Tibial artery (tissue), 4 donors: ENCODE measurements at places on chromosomes 7 and 10.

- no peak for DNase-seq
Measured at GRCh38 chr7:56256108-56256507, 139.9 kb upstream of the NUPR2 start.

DNA sequence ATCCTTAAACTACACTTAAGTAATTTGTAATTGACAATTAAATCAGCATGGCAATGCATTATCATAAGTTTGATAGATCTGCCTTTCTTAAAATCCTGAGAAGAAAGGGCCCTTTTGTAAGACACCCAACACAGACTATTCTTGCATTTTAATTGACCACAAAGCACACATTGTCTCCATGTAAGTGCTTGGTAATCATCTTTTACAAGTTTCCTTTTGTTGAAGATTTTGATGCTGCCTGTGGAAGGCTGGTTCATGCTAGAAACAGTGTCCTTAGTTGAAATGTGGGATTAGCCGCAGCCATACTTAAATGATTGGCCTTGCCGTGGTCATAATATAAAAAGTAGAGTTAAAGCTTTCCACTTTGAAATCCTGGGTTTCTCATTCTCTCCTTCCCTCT lies 32.3 kb upstream of the CELF2 start:
- no peak for DNase-seq

GRCh38 chr7:2943851-2944601 lies 99.6 kb downstream of the CARD11 start:
- DNase-seq, result peak; percentile 53

- no peak for DNase-seq
Measured at GRCh38 chr7:5586963-5587348, 163.3 kb upstream of the TNRC18 start.

GRCh38 chr7:106167439-106168136 lies 55.5 kb upstream of the SYPL1 start:
- DNase-seq, result no peak

DNA sequence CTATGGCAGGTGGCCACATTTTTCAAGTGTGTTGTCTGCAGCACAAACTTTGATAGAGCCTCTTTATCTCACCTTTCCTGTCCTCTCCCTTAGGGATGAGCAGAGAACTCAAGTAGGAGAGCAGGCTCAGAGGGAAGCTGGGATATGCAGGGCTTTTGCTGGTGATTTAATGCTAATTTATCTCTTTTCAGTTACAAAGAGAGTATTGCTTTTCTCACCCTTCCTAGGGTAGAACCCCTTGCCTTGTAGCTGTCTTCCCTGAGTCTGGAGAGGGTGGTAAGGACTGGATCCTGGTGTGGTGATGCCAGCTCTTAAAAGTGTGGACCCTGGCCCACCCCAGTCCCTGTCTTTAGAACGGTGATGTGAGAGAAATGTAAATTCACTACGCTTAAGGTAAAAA lies 1061.4 kb downstream of the TYW1 start:
- DNase-seq, result no peak

- DNase-seq, result peak; percentile 67
Measured at GRCh38 chr10:79047875-79048638, 20.7 kb upstream of the ZMIZ1 start.

DNA sequence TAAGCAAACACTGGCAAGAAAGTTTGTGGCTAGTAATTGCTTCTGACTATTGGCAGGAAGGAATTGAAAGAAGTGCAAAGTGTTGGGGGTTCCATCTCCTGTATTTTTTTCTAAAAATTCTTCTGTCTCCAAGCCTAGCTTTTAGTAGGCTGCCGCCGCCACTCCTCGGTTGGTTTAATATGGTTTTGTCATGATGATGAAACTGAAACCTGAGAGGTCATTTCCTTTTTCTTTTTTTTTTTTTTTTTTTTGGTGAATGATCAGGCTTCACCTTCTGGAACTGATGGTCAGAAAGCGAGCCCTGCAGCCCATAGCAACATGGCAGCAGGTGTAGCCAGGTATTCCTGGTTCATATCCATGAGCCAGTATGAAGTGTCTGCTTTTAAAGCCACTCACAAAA lies 75.3 kb upstream of the AGBL3 start:
- DNase-seq, result no peak

GRCh38 chr7:155108144-155108901 lies 38.2 kb downstream of the HTR5A start:
- DNase-seq, result no peak

DNA sequence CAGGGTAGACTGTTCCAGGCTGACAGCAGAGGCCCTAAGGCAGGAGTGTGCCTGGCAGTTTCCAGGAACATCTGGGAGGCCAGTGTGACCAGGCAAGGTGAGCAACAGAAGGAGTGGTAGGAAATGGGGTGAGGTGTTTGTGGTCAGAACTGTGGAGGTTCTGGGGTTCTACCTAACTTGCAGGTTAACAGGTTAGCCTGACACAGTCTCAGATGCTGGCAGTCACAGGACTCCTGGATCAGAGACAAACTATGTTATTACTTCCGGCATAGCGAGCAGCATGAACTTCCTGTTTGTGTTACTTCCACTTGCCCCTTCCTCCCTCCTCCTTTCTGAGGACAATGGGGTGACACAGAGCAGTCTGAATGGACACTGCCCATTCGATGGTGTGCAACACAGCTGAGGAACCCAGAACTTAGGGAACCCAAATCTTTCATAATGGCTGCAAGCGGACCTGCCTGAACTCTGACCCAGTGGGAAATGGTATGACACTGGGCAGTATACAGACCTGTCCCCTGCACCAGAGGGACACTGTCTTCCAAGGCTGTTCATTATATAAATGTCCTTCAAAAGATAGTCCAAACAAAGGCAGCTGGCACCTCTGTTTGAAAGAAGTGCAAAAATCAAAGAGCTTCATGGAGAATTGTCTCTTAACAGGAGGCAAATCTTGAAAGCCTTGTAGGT lies 3.9 kb upstream of the SAR1A start:
- no peak for DNase-seq

- DNase-seq, result peak; percentile 53
Measured at GRCh38 chr7:371119-371778, 81.3 kb downstream of the FOXL3 start.

- no peak for DNase-seq
Measured at GRCh38 chr10:92411406-92411805, 120.4 kb downstream of the MARCHF5 start.

GRCh38 chr7:151135866-151136843 lies 31.3 kb downstream of the GBX1 start:
- DNase-seq, result no peak

DNA sequence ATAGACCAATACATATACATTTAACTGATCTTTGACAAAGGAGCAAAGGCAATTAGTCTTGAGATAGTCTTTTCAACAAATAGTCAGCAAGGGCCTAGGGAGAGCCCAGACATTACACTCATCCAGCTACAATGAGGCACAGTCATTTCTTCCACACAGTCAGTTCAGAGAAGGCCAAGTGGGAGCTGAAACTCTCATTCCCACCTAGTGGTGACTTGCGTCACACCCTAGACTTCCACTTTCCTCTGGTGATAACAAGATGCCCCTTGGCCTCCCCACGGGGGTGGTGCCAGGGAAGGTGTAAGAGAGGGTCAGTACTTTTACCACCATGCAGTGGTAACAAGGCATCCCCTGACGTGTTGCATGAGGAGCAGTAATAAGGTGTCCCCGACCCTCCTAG lies 8.0 kb downstream of the FRMPD2 start:
- DNase-seq, result no peak

DNA sequence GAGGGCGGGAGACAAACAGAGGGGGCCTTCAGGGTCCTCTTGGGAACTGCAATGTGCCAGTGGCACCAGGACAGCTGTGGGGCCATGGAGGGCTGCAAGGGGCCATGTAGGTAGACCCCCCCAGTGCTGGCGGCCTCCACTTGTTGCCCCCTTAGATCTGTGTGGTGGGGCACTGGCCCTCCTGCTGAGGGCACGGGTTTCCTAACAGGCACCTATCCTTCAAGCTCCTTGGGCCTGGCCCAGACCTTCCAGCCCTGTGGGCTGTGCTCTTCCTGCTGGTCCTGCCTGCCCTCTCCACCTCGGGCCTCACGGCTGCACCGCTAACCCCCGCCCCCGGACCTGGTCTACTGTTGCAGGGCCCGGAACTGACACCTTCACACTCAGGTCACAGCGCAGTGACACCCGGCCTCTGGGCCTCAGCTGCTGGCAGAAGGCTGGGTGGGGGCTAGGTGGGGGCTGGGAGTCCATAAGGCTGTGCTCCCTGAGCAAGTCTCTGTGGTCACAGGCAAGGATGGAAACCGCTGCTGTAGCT lies 12.6 kb downstream of the RASGEF1A start:
- DNase-seq, result no peak
